ENCODE measurements at places on chromosomes 5 and 9.

- DNase-seq: no peak
Measured at GRCh38 chr9:132662152-132662945, 7.4 kb downstream of the DDX31 start.

DNA sequence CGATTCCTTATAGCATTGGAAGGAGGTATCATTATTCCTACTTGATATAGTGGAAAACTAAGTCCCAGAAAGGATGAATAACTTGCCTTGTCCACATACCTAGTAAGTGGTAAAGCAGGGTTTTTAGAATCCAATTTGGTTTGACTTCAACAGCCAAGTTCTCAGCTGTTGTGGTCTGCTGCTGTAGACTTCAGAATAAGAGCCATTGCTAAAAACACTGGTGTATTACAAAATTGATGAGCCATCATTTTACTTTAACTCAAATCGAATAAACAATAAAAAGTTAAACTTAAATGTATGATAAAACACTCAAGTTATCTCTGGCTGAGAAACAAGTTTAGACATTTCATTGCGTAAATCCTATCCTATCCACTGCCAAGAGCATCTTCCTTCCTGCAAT is 610.8 kb downstream of the TLE1 start:
- no peak for DNase-seq

DNA sequence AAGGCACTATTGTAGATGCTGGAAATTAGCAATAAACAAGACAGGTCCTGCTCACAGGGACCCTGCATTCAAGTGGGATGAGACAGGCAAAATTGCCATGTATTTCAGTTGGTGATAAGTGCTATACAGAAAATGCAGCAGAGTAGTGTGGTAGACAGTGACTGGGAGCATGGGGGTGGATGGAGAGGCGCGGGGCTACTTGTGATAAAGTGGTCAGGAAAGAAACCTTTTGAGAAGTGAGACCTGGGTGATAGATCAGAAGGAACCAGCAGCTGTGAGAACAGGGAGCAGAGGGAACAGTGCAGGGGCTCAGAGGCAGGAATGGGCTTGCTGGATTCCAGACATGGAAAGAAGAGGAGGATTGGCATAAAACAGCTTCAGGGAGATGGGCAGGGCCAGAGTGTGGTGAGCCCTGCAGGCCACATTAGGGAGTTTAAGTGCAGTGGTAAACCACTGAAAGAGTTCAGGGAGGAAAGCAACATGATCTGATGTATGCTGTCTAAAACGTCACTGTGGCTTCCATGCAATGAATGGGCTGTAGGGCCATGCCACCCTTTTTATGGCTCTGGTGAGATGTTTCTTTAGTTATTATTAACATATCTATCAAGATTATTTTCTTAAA is 7.3 kb downstream of the CRHBP start:
- DNase-seq: no peak

GRCh38 chr5:141960449-141961323 is 2.7 kb upstream of the PCDH12 start:
- peak; percentile 90 for DNase-seq

DNA sequence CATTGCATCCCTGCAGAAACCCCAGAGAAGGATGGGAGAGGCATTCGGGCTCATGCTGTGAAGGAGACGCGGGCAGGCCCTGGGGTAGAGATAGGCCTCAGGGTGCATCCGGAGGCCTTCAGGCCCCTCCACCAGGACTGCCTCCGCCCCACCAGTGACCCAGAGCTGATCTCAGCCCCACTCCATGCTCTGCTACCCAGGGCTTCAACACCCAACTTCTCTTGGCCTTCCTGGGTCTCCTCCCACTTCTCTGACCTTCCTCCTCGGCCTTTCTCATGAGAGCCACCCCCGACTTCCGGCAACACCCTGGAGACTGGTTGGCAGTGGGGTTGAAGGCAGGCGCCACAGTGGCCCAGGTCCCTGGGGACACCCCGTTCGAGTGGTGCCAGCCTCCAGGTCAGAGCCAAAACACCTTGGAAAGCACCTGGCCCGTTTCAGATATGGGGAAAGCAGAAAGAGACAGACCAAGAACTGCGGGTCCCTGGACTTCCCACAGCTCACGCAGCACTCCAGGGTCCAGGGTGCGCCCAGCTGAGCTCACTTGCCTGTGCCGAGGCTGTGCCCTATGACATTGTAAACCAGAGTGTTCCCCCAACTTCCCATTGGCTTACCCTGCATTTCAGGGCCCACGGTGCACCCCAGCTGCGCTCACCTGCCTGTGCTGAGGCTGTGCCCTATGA is 65.1 kb upstream of the OLFM1 start:
- DNase-seq: no peak

DNA sequence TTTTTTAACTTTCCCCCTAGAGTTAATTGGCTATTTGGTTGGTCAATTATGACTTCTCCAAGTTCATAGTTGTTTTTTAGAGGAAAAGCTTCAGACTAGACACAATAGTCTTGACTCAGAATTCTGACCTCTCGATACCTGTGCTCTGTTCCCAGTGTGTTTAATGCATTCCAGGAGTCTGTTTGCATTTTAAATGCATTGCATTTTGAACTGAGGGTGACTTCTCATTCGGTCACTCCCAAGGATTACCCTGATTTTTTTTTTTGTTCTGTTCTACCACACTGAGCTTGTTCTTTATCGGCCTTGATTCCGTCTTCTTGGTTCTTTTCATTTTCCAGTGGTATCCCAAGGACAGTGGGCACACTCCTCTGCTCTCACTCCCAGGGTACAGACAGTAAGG is 16.3 kb downstream of the ARHGEF28 start:
- DNase-seq: no peak

Measured in inflammatory macrophage treated with lipopolysaccharide for 4 hours (primary cell).